AG04449 (cell line): ENCODE measurements at places on chromosomes 12 and 14.

- no peak for DNase-seq
Observed at GRCh38 chr14:72917094-72917802, 9.0 kb upstream of the DCAF4 start.

DNA sequence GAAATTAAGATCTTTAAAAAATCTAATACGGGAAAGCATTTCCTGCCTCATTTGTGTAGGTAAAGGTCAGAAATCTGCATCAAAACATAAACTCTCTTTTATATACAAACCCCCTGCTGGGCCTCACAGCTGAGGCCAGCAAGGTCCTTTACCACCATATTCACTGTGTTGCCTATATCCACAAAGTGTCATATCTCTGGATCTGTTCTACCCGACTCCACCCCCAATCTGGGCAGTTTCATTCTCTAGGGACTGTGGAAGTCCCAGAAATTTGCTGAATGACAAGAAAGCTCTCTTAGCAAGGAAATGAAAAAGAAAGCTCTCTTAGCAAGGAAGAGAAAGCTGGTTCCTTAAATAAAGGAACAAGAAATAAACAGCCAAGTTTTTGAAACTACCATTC, 301.7 kb downstream of the KCNH5 start:
- DNase-seq = no peak

GRCh38 chr12:91144053-91144452, 32.8 kb upstream of the LUM start:
- no peak for DNase-seq

DNA sequence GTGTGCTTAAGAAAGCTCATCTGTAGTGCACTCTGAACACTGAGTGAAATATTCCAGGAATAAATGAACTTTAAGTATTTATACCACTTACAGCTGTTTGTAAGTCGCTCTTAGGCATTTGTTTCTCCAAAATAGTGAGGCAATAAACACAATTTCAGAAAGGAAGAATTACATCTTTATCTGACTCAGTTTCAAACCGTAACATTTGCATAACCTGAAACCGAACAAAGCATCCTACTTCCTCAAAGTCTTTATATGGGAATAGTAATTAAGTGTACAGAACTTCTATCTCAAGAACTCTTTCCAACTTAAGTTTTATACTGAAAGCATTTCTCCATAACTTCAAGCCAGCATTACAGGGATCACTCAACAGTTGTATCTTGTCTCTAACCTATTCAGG, 58.4 kb downstream of the SOX5 start:
- DNase-seq = no peak

GRCh38 chr14:91453744-91454143, 36.1 kb upstream of the CCDC88C start:
- no peak for DNase-seq

GRCh38 chr12:97148941-97149559, 242.0 kb downstream of the NEDD1 start:
- no peak for DNase-seq

- no peak for DNase-seq
Observed at GRCh38 chr14:32846821-32847365, 91.8 kb upstream of the NPAS3 start.

- no peak for DNase-seq
Observed at GRCh38 chr12:113826805-113827538, 139.2 kb downstream of the RBM19 start.

DNA sequence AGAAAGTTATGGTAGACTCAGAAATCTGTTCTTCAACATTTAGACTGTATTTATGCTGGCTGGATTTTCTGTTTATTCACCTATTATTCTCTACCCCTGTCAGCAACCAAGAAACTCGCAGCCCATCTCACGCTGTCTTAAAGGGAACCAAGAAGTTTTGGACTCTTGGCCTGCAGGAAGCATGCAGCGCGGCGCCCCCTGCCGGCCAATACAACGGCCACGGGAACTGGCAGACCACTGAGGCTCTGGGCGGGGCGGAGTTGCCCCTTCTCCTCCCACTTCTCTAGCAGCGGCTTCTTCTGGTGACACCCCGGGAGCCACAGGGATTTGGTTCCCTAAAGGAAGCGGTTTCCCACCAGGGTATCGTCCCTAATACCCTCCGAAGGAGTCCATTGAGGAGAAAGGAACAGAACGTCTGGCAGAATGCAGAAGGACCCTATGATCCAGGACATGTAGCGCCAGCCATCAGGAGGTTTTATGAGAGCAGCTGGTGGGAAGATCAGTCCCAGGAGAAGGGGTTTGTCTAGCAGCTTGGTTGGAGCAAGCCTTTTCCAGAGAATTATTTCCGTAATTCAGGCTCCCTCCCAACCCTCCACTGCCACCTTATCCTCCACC, 21.0 kb upstream of the RNASE2 start:
- no peak for DNase-seq

GRCh38 chr12:92762773-92763172, 60.0 kb downstream of the PLEKHG7 start:
- DNase-seq = no peak

GRCh38 chr14:99320621-99321235, 48.7 kb upstream of the BCL11B start:
- no peak for DNase-seq

DNA sequence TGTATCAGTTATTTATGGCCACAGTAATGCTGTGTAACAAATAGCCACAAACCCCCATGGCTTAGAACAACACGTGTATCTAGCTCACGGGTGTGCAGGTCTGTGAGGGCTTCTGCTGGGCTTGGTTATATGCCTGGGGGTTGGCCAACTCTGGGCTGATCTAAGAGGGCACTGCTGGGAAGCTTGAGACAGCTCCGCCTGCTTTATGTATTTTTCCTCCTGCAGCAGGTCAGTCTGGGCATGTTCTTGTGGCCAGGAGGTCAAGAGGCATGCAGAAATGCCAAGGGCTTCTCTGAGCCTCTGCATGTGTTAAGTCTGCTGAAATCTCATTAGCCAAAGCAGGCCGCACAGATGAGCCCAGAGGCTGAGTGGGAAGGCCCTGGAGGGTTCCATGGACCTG, 105.8 kb downstream of the ZNF664 start:
- no peak for DNase-seq

DNA sequence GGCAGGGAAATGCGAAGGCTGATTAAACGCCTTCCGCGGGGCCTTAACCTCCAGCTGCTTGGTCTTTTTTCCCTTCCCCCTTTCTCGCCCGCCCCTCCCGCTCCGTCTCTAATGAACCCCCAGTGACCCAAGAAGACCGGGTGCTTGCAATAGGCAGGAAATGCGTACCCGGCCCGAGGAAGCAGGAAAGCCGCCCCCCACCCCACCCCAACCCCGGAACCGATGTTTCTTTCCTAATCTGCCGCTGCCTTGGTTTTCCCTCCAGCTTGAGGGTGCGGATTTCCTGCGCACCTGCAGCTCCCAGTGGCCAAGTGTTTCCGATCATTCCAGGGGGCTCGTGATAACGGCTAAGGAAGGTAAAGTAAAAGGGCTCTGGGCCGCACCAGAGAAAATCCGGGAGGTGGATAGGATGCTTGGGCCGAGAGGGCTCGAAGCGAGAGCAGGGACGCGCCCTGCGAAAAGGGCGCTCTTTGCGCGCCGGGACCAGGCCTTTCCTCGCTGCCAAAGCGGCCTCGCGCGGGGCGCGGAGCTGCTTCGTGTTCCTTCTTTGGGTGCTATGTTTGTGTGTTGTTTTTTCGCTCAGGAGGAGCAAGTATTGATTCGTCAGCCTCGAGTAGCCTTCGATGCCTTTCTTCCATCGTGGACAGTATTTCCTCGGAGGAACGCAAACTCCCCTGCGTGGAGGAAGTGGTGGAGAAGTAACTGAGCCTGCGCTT, 983 bp downstream of the MYF6 start:
- DNase-seq = no peak

- peak; percentile 28 for DNase-seq
Observed at GRCh38 chr14:65658202-65658601, 245.7 kb downstream of the FUT8 start.

- DNase-seq = no peak
Observed at GRCh38 chr14:104545151-104545941, 34.2 kb upstream of the C14orf180 start.

DNA sequence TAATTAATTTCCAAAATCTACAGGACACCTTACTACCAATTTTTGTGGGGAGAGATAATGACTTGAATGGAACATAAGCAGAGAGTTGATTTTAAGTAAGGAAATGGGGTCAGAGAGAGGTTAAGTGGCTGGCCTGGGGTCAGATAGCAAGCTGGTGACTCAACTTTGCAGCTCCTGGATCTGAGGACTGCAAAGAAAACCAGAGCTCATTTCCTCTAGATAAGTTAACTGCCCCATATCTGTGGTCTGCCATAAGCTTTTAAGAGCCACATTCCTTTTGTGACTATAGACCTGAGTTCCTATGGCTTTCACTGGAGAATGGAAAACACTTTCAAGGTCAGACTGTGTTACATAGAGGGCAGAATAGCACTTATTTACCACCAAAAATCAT, 201.2 kb upstream of the PRICKLE1 start:
- DNase-seq = no peak

DNA sequence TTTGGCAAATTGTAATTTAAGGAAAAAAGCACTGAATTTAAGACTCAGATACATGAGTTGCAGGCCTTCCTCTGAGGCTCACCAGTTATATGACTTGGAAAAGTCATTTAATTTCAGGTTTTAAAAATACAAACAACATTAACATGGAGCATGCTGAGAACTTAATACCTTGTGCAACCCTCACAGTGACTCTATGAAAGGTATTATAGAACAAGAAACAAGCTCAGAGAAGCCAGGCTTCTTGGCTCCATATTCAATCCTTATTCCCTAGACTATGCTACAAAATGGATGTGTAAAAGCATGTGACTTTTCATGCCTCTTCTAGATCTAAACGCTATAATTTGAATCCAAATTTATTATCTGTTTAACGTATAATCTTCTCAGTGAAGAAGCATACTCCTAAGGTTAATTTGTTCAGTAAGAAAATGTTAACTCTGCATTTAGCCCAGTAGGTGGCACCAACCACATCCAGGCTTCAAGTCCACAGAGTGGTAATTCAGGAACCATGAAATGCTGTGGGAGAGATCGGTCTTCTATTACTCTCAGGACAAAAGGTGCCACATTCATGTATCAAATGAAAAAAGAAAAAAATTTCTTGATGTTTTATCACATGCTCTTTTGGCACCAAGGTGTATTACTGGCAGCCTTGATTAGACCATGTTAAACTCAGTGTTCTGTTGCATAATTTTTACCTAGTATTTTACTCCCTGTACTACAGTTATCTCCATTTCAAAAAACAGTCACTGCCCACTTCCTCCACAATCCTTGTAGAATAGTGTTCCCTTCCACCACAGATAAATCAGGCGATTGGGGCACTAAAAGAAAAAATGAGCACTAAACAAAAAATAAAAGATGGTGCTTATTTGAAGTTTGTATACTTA, 9.3 kb downstream of the CCDC196 start:
- no peak for DNase-seq

GRCh38 chr12:101700299-101700820, 2.9 kb downstream of the CHPT1 start:
- DNase-seq = no peak
